Aorta (tissue), 5 donors: ENCODE measurements at places on chromosomes 4 and X. TPM values are rescaled to one million over a fixed set of nuclear protein-coding genes. Genes with fewer than 3 reads are reported as not detected.
A peak's percentile ranks its signal among the peaks of the same experiment; 100 is the strongest.

- no peaks in the 10 kb centered on the region for H3K27me3 ChIP-seq
- H3K36me3 ChIP-seq: no peaks in the 10 kb centered on the region
- H3K4me1 ChIP-seq: no peaks in the 10 kb centered on the region
- peak overlapping the region; percentile 57 for H3K27ac ChIP-seq
These were observed 25.6 kb downstream of the NR0B1 start for GRCh38 chrX:30283456-30284200.

DNA sequence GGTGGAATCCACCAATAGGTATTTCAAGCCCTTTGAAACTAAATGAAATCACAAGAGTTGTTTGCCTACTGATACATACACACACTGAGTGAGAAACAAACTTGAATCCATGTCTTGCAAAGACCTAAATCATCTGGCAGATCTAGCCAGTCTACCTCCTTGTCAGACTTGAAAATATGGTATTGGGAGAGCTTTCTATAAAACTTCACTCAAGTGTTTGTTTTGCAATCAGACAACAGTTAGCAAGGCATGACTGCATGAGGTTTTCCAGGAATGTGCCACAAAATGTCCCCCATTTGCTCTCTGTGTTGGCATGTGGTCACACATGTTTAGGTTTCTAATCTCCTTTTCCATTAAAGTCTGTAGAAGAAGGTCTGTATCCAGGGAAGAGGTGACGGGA, 52.4 kb downstream of the MAP3K15 start:
- H3K4me1 ChIP-seq: no peaks in the 10 kb centered on the region
- H3K27me3 ChIP-seq: no peaks in the 10 kb centered on the region
- H3K27ac ChIP-seq: no peak overlapping the region
- no peaks in the 10 kb centered on the region for H3K36me3 ChIP-seq
- no peak overlapping the region for H3K4me3 ChIP-seq

ZIC3 gene
- not detected for total RNA-seq

CD38 gene
- 7.8 TPM for total RNA-seq

- no peak overlapping the region for H3K27ac ChIP-seq
- no peaks in the 10 kb centered on the region for H3K27me3 ChIP-seq
- H3K4me3 ChIP-seq: no peak overlapping the region
- DNase-seq: no peak
These were observed 30.4 kb downstream of the ACOX3 start for GRCh38 chr4:8410066-8410625.

DNA sequence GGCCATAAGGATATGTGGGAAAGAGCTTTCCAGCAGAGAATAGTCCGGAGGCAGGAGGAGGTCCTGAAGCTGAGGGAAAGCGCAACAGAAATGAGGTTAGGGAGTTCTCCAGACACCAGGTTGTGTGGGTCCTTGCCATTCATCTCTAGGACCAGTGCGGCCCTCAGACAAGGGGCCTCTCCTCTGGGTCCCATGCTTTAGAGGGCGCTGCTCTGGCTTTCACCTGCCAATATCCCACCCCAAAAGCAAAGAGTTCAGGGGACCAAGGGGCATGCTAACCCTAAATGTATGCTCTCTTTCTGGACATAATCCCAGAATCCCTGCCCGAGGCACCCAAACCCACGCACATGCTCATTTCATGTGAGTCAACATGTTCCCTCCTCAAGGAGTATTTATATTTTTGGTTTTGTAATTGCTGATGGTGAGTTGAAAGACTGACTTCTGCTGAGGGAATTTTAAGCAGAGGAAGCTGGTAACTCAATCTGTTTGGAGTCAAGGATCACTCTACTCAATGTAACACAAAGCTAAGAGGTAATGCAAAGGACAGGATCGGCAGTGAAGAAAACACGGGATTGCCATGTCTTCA, 14.8 kb downstream of the RPL34 start:
- H3K36me3 ChIP-seq: peaks cover 3% of the 10 kb centered on the region
- no peaks in the 10 kb centered on the region for H3K27me3 ChIP-seq
- H3K4me1 ChIP-seq: no peaks in the 10 kb centered on the region
- H3K4me3 ChIP-seq: no peak overlapping the region

HEPH gene
- total RNA-seq: 67.8 TPM

- DNase-seq: no peak
- H3K27me3 ChIP-seq: no peaks in the 10 kb centered on the region
- no peak overlapping the region for H3K27ac ChIP-seq
- no peaks in the 10 kb centered on the region for H3K4me1 ChIP-seq
These were observed 510.4 kb downstream of the MID1IP1 start for GRCh38 chrX:39311646-39312045.

SYN1 gene
- 1.5 TPM for total RNA-seq

GRCh38 chrX:3312109-3312508, 34.3 kb downstream of the MXRA5 start:
- H3K27me3 ChIP-seq: no peaks in the 10 kb centered on the region
- no peaks in the 10 kb centered on the region for H3K4me1 ChIP-seq
- no peak for DNase-seq

DNA sequence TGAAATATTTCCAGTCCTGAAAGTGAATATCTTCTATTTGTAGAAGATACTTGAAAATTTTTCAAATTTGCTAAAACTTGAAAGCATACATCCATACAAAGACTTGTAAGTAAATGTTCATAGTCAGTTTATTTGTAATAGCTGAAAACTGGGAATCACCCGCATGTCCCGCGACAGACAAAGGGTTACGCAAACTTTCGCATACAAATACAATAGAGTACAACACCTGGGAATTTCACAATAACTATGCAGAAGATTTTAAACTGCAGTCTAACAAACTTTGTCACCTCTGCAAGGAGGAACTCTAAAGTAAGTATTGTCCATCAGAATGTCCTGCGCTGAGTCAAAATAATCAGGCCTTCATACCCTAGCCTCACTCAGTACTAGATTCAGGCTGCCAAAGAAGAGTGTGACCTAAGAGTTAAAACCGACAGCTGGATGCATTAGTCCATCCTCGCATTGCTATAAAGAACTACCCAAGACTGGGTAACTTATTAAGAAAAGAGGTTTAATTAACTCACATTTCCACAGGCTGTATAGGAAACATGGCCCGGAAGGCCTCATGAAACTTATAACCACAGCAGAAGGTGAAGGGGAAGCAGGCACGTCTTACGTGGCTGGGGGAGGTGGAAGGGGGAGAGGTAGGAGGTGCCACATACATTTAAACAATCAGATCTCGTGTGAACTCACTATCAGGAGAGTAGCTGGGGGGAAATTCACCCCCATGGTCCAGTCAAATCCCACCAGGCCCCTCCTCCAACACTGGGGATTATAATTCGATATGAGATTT, 60.4 kb downstream of the MMRN1 start:
- no peak for DNase-seq
- H3K27me3 ChIP-seq: peaks cover 2% of the 10 kb centered on the region
- no peaks in the 10 kb centered on the region for H3K4me1 ChIP-seq

DNA sequence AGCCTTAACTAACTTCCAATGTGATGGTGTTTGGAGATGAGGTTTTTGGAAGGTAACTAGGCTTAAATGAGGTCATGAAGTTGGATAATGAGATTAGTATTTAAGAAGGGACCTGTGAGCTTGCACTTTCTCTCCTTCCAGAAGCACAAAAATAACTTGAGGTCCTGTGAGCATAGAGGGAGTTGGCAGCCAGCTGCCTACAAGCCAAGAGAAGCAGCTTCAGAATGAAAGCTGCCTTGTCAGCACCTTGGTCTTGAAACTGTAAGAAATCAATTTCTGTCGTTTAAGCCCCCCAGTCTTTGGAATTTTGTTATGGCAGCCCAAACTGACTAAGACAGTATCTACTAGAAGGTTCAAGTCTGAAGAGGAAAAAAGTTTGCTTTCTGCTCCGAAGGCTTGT, 280.2 kb upstream of the GALNTL6 start:
- H3K27ac ChIP-seq: no peak overlapping the region
- DNase-seq: no peak
- H3K27me3 ChIP-seq: no peaks in the 10 kb centered on the region
- H3K4me3 ChIP-seq: peak overlapping the region; percentile 14

ARL13A gene
- total RNA-seq: not detected

- no peak for DNase-seq
- H3K27me3 ChIP-seq: no peaks in the 10 kb centered on the region
- H3K4me1 ChIP-seq: peaks cover under 1% of the 10 kb centered on the region
- no peak overlapping the region for H3K27ac ChIP-seq
These were observed 87.6 kb downstream of the TMEM131L start for GRCh38 chr4:153553819-153554170.

DNA sequence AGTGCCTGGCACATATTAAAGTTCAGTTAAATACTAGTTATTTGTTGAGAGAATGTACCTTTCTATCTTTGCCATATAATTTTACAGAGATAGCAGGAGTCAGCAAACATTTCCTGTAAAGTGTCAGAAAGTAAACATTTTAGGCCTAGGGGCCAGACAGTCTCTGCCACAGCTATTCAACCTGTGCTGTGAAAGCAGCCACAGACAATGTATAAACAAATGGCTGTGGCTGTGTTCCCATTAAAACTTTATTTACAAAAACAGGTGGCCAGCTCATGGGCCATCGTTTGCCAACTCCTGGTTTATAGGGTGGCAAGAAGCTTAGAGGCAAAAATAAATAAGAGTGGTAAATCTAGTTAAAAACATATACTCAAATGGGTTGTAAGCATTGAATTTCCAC, 34.0 kb upstream of the BRS3 start:
- H3K4me3 ChIP-seq: no peak overlapping the region
- no peaks in the 10 kb centered on the region for H3K36me3 ChIP-seq
- DNase-seq: no peak
- no peaks in the 10 kb centered on the region for H3K27me3 ChIP-seq

GRCh38 chr4:142396279-142396678, 449.8 kb downstream of the INPP4B start:
- no peaks in the 10 kb centered on the region for H3K27me3 ChIP-seq
- H3K27ac ChIP-seq: no peak overlapping the region
- H3K4me1 ChIP-seq: no peaks in the 10 kb centered on the region

DNA sequence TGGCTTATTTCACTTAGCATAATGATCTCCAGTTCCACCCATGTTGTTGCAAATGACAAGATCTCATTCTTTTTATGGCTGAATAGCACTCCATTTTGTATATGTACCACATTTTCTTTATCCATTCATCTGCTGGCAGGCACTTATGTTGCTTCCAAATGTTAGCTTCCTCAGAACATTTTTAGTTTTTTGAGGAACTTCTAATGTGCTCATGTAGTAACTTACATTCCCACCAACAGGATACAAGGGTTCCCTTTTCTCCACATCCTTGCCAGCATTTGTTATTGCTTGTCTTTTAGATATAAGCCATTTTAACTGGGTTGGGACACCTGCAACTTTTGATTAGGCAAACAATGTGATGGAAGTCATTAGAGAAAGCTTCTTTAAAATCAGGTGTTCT, 454.2 kb downstream of the NLGN4X start:
- no peak overlapping the region for H3K27ac ChIP-seq
- no peak overlapping the region for H3K4me3 ChIP-seq
- H3K4me1 ChIP-seq: no peaks in the 10 kb centered on the region
